CD4-positive, alpha-beta T cell treated with Interleukin-4 for 1 hour (primary cell): ENCODE measurements at places on chromosomes 12 and 14.
A peak's percentile ranks its signal among the peaks of the same experiment; 100 is the strongest.

DNA sequence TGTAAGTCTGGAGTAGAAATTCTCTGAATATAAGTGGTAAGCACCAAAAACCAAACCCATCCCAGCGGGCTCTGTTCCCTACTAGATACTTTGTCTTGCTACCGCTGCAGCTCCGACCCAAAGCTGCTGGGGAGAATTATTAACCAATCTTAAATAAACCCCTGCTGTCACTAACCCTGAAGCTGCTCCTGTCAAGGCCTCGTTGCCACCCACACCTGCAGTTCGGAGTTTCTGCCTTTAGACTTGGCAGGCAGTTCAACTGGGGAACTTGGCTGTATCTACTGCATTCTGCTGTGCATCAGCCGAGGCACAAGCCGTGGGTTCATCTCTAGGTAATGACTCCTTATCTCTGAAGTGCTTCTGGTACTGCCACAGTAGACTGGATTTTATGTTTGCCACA lies 55.5 kb downstream of the PPM1A start:
- no peak for DNase-seq

- DNase-seq, result no peak
Measured at GRCh38 chr12:84605983-84606382, 306.6 kb downstream of the SLC6A15 start.

- no peak for DNase-seq
Measured at GRCh38 chr14:57480051-57480450, 13.6 kb downstream of the CCDC198 start.

DNA sequence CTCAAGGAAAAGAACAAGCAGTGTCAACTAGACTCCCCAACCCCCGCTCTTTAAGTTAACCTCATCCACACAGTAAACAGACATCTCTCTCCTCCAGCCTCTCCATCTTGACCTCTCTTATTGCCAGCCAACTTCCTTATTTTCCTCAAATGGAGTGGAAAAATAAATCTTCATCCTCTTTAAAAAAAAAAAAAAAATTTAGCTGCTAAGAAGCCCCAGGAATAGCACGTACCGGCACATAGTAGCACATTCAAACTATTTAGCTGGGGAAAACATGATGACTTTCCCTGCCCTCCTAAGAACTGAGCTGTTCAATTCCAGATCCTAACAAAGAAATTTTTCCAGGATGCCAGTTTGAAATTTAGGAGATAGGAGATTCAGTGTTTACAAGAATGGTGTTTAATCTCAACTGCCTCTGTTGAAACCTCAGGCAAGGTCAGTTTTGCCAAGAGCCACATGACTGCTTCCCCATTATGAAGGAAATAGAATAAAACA lies 90.8 kb downstream of the EPS8 start:
- DNase-seq, result no peak

DNA sequence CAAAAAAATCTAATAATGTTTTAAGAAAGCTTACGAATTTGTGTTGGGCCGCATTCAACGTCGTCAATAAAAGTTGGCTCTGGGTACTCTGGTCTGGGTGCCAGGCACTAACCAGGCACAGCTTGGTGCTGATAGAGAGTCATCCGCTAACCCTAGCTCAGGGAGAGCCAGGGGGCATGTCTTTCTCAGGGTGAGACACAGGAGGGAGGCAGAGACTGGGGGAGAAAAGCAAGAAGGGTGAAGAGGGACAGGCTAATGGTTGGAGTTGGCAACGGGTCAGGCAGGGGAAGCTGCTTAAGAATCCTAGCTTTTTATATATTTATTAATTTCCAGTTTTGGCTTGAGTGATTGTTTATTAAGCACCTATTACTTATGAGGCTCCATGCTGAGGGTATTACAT lies 105.0 kb downstream of the CMKLR1 start:
- DNase-seq, result peak; percentile 34

GRCh38 chr12:126342866-126343265 lies 1277.6 kb downstream of the AACS start:
- DNase-seq, result no peak

- DNase-seq, result no peak
Measured at GRCh38 chr12:32566663-32567295, 112.3 kb upstream of the DNM1L start.

DNA sequence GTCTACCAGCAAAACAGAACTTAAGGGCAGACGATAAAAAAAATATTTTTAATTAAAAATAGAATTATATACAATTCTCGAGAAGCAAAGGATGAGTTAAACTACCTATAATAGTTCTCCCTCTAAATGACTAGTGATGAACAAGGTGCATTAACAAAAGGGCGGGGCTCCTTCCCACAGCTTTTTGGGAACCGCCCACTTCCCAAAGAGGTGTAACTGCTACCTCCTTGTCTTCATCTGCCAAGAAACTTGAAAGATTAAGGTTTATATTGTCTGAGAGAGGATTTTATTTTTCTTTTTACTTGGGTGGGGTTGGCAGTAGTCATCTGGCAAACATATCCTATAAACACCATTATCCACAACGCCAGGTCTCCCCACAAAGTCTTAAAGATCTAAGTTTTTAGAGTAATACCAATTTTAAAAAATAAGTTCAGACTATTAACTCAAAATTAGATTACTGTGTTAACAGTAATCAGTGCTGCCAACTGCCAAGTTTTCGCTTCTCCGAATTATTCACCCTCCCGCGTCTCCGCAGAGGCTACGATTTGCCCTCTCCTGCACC lies 938 bp downstream of the RALGAPA1 start:
- peak; percentile 45 for DNase-seq

- DNase-seq, result peak; percentile 78
Measured at GRCh38 chr14:71403656-71404055, 496.4 kb downstream of the PCNX1 start.

- DNase-seq, result no peak
Measured at GRCh38 chr12:53450936-53451335, 966 bp upstream of the PCBP2 start.

- no peak for DNase-seq
Measured at GRCh38 chr14:86892152-86892956, 1100.6 kb downstream of the GALC start.

DNA sequence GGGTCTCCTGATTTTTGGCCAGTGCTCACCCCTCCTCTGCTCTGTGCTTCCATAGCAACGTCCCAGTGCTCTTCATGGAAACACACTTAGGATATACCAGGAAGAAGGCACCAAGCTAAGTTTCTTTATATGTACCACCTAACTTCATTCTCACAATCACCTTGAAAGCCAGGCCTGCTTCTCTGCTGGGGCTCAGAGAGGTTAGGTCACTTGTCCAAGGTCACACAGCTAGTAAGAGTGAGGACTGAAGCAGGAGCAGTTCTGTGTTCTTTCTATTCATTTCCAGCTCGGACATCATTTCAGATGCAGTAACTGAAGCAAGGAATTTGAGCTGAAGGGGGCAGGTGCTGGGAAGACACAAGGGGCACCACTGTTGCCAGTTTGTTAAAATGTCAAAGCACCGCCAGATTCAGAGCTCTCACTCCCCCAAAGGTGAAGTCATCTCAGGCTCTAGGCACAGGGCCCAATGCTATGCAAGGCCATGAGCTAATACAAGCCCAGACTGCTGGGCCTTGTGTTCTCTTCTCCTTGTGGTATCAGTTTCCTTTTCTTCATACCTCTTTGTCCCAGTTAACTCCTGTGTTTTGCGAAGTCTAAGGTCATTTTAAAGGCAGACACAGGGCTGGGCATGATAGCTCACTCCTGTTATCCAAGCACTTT lies 19.7 kb upstream of the YY1 start:
- no peak for DNase-seq

- no peak for DNase-seq
Measured at GRCh38 chr14:36515896-36516718, 3.9 kb downstream of the NKX2-1 start.

GRCh38 chr14:92729634-92730358 lies 18.6 kb downstream of the LGMN start:
- no peak for DNase-seq

DNA sequence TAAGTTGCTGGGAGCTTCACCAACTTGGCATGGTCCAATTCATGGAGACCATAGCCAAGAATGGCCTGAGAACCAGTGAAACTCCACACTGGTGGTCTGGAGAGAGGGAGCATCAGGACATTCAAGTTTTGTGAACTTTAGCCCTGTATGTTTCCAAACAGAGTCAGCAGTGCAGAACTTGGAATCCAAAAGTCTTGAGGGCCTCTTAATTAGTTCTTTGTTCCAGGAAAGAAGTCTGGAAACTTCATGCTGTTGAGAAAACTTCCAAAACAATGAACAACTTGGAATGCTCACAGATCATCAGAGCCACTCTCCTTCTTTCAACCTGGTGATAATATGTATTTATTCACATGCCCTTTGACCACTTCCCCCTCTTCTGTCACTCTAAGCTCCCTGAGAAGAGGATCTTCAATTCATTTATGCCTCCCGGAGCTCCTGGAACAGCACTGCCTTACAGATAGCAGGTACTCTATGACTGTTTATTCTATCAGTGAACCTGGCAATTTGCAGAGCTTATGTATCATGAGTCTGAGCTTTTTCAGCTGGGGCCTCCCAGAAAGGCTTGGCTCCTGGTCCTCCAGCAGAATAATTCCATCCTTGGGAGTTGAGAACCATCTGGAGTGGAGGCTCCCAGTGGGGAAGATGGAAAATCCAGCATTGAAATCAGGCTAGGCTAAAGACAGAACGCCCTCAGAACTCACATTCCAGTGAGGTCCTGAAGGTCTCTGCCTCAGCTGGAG lies 191.4 kb downstream of the KTN1 start:
- no peak for DNase-seq

DNA sequence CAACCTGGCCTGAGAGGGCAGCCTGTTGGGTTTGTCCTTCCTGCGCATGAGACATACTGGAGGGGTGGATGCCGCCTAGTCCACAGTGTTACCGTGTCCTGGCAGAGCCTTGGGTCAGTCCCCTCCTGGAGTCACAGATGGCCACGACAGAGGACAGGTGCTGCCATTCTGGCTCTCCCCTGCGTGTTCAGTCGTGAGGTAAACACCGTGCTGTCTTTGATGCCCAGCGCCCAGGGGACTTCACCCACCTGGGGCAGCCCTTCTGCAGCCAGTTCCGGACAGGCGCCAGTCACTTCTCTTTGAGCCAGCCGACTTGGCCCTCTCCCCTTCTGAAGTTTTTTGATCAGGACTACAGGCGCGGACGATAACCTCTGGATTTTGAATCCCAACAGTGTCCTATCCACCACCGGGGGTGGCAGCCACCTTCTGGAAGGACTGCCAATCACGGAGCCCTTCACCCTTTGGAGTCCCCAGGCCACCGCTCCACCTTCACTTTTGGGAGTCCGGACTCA lies 933.0 kb downstream of the DIO2 start:
- DNase-seq, result no peak

GRCh38 chr12:15751741-15752140 lies 37.4 kb downstream of the EPS8 start:
- no peak for DNase-seq

DNA sequence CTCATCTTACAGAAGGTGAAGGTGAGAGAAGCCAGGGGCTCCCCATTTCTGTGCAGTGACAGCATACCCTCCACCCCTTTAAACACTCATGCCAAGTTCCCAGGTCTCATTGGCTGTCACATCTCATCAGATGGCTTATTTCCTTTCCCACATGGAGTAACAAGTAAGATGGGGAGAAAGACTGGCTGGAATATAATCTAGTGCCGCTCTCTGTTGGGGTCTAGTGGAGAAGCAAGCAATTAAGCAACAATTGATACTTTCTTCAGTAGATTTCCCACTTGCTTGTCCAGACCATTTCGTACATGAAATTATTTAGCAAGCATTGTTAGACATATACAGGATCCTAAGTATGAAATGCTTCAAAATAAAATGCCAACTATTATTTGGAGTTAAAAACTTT lies 92.2 kb downstream of the SLC5A8 start:
- DNase-seq, result no peak

- DNase-seq, result no peak
Measured at GRCh38 chr12:105113094-105113493, 5.6 kb downstream of the WASHC4 start.

GRCh38 chr12:111261911-111262676 lies 106.8 kb downstream of the PHETA1 start:
- DNase-seq, result no peak

- no peak for DNase-seq
Measured at GRCh38 chr12:120834489-120835303, 69.5 kb downstream of the SPPL3 start.
